T-cell (primary cell): ENCODE measurements at places on chromosomes 4 and X. TPM values are rescaled to one million over a fixed set of nuclear protein-coding genes. Genes with fewer than 3 reads are reported as not detected.

GAGE12F gene
- total RNA-seq, result 0.64 TPM

GRCh38 chr4:38538517-38538916, 125.5 kb upstream of the KLF3 start:
- H3K27me3 ChIP-seq, result peaks cover 3% of the 10 kb centered on the region
- no peak for DNase-seq
- H3K4me3 ChIP-seq, result no peak overlapping the region
- H3K36me3 ChIP-seq, result no peaks in the 10 kb centered on the region
- H3K4me1 ChIP-seq, result no peaks in the 10 kb centered on the region

VCX2 gene
- not detected for total RNA-seq

TMSB15A gene
- not detected for total RNA-seq

TMEM31 gene
- not detected for total RNA-seq

- H3K27me3 ChIP-seq, result no peaks in the 10 kb centered on the region
- H3K4me1 ChIP-seq, result peaks cover 4% of the 10 kb centered on the region
These were observed 34.3 kb downstream of the MECP2 start for GRCh38 chrX:154063234-154063633.

DNA sequence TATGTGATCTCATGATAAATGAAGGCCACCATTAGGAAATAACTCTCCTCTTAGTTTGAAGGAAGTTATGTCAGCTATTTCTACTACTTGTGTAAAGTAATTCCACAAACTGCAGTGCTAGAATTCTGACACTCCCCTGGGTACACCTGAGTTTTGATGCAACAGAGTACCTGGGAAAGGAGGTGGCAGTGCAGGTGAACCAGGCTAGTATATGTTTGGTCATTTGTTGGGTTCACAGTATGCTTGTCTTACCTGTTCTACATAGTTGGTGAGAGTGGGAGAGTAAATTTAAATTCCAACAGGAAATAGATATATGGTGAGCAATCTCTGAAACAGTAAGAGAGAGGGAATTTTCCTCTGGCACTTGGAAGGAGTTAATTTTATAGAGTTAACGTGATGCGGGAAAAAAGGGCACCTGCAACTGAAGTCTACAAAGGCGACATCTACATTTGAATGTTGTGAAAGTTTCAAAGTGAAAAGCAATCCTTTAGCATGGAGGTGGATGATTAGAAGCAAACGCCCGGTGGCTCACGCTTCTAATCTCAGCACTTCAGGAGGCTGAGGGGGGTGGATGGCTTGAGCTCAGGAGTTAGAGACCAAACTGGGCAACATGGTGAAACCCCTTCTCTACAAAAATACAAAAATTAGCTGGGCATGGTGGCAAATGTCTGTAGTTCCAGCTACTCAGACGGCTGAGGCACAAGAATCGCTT, 8.3 kb upstream of the SLC10A6 start:
- no peaks in the 10 kb centered on the region for H3K4me1 ChIP-seq
- H3K36me3 ChIP-seq, result no peaks in the 10 kb centered on the region
- no peak overlapping the region for H3K4me3 ChIP-seq

- no peaks in the 10 kb centered on the region for H3K4me1 ChIP-seq
- DNase-seq, result no peak
- H3K4me3 ChIP-seq, result no peak overlapping the region
These were observed 47.3 kb upstream of the SRPX start for GRCh38 chrX:38268011-38268410.

GLRA2 gene
- total RNA-seq, result not detected

DNA sequence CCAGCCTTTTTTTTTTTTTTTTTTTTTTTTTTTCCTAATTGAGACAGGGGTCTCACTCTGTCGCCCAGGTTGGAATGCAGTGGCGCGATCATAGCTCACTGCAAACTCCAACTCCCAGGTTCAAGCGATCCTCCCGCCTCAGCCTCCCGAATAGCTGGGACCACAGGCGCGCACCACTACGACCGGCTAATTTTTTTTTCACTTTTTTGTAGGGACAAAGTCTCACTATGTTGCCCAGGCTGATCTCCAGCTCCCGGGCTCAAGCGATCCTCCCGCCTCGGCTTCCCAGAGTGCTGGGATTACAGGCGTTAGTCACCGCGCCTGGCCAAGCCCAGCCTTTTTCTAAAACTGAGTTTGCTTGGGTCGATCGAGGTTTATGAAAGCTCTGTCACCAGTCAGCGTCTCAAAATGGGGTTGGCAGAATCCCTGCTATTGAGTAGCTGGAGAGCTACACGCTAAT, 1.3 kb upstream of the OTUD5 start:
- H3K27ac ChIP-seq, result peak overlapping the region; percentile 99
- peaks cover 11% of the 10 kb centered on the region for H3K4me1 ChIP-seq
- no peaks in the 10 kb centered on the region for H3K36me3 ChIP-seq
- no peaks in the 10 kb centered on the region for H3K27me3 ChIP-seq
- DNase-seq, result no peak
- H3K4me3 ChIP-seq, result peak overlapping the region; percentile 74

FAM9C gene
- total RNA-seq, result not detected

DNA sequence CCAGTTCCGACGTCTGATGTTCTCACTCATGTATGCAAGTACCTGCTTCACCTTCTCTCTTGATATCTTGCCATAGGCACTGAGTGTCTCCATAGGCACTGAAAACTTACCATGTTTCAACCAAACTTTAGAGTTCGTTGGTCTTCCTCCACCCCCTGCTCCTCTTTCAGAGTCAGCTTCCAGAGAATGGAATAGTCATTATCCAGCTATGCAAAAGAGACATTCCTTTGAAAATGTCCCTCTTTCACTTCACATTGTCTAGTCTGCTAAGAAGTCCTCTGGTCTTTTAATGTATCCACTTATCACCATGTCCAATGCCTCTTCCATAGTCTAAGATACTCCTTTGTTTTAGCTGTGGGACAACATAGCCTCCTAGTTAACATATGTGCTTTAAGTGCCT, 566.0 kb upstream of the TENM3 start:
- H3K27me3 ChIP-seq, result no peaks in the 10 kb centered on the region
- H3K36me3 ChIP-seq, result no peaks in the 10 kb centered on the region
- no peaks in the 10 kb centered on the region for H3K4me1 ChIP-seq
- no peak for DNase-seq
- no peak overlapping the region for H3K4me3 ChIP-seq

DDX3X gene
- 764 TPM for total RNA-seq

GIMD1 gene
- not detected for total RNA-seq

SPATA4 gene
- total RNA-seq, result not detected

- H3K4me1 ChIP-seq, result no peaks in the 10 kb centered on the region
- H3K36me3 ChIP-seq, result no peaks in the 10 kb centered on the region
- DNase-seq, result no peak
These were observed 193.9 kb upstream of the RPL34 start for GRCh38 chr4:108426493-108426892.

DNA sequence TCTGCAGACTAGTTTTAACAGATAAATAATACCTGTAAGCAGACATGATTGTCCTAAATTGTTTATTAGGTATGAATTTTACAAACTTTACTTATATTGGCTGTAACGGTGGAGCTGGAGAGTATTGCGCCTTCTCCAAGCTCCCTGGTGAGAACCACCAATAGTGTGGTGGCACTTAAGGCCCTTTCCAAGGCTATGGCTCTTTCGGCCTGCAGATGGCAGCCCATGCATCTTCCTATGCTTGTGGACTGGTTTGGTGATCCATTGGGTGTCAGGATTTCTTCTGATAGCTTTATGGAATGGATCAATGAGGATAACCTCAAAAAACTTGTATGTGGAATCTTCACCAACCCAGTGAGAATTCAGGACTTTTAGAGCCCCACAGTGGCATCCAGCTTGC, 7.8 kb downstream of the LARP1B start:
- H3K4me1 ChIP-seq, result no peaks in the 10 kb centered on the region
- H3K4me3 ChIP-seq, result no peak overlapping the region
- H3K27ac ChIP-seq, result no peak overlapping the region
- H3K36me3 ChIP-seq, result no peaks in the 10 kb centered on the region

DNA sequence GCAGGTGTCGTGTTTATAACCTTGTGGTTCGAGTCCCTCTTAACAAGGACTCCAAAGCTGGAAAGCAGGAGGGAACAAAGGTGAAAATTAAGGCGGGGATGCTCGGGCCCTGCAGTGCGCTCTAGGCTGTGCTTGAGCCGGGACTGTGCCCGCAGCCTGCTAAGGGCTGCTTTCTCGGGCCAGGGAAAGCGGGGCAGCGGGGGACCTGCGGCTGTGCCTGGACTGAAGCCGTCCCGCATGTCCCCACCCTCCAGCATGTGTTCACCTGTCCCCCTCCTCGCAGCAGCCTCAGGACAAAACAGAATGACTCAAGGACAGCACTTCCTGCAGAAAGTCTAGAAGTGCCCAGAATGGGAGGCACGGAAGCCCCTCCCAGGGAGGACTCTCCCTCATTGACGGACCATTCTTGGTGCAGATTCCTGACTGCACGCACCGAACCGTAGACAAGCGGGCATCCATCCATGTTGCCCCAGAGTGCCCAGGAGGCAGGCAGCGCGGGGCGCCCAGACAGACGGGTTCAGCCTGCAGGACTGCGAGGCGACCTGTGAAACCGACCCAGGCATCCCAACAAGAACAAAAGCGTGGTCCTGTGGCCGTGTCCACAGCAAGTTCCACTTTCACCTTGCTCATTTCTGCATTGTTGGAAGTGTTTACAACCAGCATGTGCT, 342.9 kb downstream of the MAGEB5 start:
- H3K27ac ChIP-seq, result no peak overlapping the region
- no peaks in the 10 kb centered on the region for H3K4me1 ChIP-seq
- no peaks in the 10 kb centered on the region for H3K36me3 ChIP-seq
- no peaks in the 10 kb centered on the region for H3K27me3 ChIP-seq

DNA sequence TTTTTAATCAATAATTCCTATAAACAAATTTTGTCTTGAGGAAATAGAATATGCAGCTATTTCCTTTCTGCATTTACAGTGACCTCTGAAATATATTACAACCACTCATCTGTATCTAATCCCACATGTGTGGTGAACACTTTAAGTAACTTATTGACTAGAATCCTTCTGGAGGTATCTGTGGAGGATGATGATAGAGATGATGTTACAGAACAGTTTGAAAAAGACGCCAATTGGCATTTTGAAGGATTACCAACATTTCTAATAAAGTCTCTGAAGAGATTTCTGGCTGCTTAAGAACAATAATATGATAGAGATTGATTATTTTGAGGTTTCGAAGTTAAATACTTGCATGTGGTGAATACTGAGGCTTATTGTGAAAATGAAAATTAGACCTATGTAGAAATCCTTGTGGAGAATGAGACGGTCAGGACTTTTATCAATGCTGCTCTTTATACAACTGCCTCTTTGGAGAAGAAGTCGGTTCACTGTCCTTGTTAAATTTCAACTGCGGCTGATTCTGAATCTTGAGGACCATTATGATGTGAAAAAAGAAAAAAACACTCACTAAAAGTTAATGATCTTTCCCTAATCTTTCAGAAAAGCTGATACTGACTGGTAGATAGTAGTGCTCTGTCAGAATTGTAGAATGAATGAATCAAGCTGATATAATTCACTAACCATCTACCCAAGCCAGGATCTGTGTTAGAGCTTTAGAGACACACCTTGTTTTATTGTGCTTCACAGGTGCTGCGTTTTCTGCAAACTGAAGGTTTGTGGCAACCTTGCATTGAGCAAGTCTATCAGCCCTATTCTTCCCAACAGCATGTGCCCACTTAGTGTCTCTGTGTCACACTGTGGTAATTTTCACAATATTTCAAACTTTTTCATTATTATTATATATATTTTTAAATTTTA, 204.7 kb downstream of the SPRY1 start:
- no peak for DNase-seq
- no peaks in the 10 kb centered on the region for H3K36me3 ChIP-seq
- H3K27me3 ChIP-seq, result no peaks in the 10 kb centered on the region
- no peak overlapping the region for H3K4me3 ChIP-seq
- H3K4me1 ChIP-seq, result peaks cover 33% of the 10 kb centered on the region

GAGE1 gene
- total RNA-seq, result not detected

DSPP gene
- total RNA-seq, result not detected

RRH gene
- not detected for total RNA-seq

NMU gene
- 0.93 TPM for total RNA-seq

GRCh38 chr4:180052629-180053028, 2190.6 kb upstream of the TENM3 start:
- no peak for DNase-seq
- no peak overlapping the region for H3K4me3 ChIP-seq
- peaks cover 11% of the 10 kb centered on the region for H3K27me3 ChIP-seq
- H3K36me3 ChIP-seq, result no peaks in the 10 kb centered on the region

GRCh38 chr4:152368001-152368400, 167.9 kb downstream of the FBXW7 start:
- H3K27me3 ChIP-seq, result no peaks in the 10 kb centered on the region
- H3K27ac ChIP-seq, result no peak overlapping the region
- no peaks in the 10 kb centered on the region for H3K4me1 ChIP-seq
- H3K4me3 ChIP-seq, result no peak overlapping the region
- no peak for DNase-seq
- H3K36me3 ChIP-seq, result no peaks in the 10 kb centered on the region

- H3K4me3 ChIP-seq, result no peak overlapping the region
- H3K36me3 ChIP-seq, result no peaks in the 10 kb centered on the region
- H3K27me3 ChIP-seq, result no peaks in the 10 kb centered on the region
- H3K27ac ChIP-seq, result no peak overlapping the region
- H3K4me1 ChIP-seq, result no peaks in the 10 kb centered on the region
These were observed 46.2 kb downstream of the NEK1 start for GRCh38 chr4:169566021-169566818.

APLN gene
- total RNA-seq, result not detected

DNA sequence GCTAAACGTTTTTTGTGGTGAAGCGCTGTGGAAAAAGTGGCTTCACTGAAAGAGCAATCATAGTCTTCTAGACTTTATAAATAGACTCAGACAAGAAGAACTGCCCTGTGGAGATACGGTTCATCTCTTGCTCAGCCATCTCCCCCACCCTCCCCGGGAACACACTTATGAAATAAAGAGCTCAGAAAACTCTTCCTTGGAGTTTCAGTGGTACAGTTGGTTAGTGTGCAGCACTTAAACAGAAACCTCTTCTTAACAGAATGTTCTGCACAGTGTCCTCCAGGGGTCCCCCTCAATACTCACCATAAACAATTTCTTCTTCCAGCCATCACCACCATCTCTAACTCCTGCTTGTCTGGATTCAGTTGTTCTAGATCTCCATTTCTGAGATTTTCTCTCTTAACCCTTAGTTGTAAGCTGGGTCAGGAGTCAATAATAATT, 313.0 kb downstream of the ARHGAP10 start:
- H3K27ac ChIP-seq, result no peak overlapping the region
- H3K4me1 ChIP-seq, result peaks cover 2% of the 10 kb centered on the region
- H3K27me3 ChIP-seq, result no peaks in the 10 kb centered on the region
- H3K36me3 ChIP-seq, result no peaks in the 10 kb centered on the region

DNA sequence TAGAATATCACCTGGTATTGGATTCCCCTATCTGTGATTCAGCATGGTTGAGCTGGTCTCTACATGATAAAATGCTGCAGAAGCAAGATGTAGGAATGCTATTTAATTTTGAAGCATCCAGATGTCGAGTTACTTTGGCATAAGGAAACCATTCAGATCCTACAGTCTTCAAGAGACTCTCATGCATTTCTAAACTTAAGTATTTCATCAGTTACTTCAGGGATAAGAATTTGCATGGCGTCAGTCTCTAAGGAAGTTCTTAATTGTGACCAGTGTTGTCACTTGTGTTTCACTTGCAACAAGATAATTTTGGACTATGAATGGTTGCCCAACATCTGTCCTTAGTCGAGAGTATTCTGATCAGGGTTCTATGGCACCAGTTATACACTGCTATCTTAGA, 192.4 kb downstream of the CCNG2 start:
- no peaks in the 10 kb centered on the region for H3K4me1 ChIP-seq
- H3K27ac ChIP-seq, result no peak overlapping the region
- H3K27me3 ChIP-seq, result no peaks in the 10 kb centered on the region
- DNase-seq, result no peak
- H3K36me3 ChIP-seq, result no peaks in the 10 kb centered on the region

GRCh38 chrX:11531226-11531625, 134.5 kb downstream of the ARHGAP6 start:
- H3K27ac ChIP-seq, result no peak overlapping the region
- H3K27me3 ChIP-seq, result no peaks in the 10 kb centered on the region
- no peaks in the 10 kb centered on the region for H3K4me1 ChIP-seq
- no peaks in the 10 kb centered on the region for H3K36me3 ChIP-seq
- no peak overlapping the region for H3K4me3 ChIP-seq

LRIT3 gene
- total RNA-seq, result 0.23 TPM

CAPN6 gene
- total RNA-seq, result not detected
